Testis (tissue), 5 donors: ENCODE measurements at places on chromosomes 4 and X. TPM values are rescaled to one million over a fixed set of nuclear protein-coding genes. Genes with fewer than 3 reads are reported as not detected.

- no peak for DNase-seq
- no peak overlapping the region for H3K27ac ChIP-seq
- H3K27me3 ChIP-seq: no peaks in the 10 kb centered on the region
Observed at GRCh38 chr4:149102765-149103164, 660.6 kb upstream of the NR3C2 start.

DNA sequence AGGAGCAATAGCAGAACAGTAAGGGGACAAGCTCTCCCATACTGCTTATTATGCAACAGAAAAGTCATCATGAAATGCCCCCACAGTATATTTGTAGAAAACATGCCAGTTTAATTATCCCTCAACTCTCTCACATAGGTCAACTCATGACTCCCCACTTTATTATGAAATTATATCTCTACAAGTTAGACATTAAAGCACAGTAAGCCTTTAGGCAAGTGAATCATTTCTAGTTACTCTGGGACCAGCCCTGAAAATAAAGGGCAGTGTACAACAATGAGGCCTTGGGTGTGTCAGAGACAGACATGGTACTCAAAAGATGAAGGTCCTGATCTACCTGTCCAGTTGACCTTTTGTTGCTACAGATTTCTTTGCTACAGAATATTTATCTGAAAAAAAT lies 191.9 kb downstream of the FBXW7 start:
- no peaks in the 10 kb centered on the region for H3K27me3 ChIP-seq
- no peak overlapping the region for H3K27ac ChIP-seq
- H3K4me1 ChIP-seq: no peaks in the 10 kb centered on the region
- no peak for DNase-seq

- H3K4me1 ChIP-seq: no peaks in the 10 kb centered on the region
- no peak for DNase-seq
- no peaks in the 10 kb centered on the region for H3K36me3 ChIP-seq
- H3K27me3 ChIP-seq: no peaks in the 10 kb centered on the region
Observed at GRCh38 chrX:30590368-30590767, 12.8 kb upstream of the TASL start.

DNA sequence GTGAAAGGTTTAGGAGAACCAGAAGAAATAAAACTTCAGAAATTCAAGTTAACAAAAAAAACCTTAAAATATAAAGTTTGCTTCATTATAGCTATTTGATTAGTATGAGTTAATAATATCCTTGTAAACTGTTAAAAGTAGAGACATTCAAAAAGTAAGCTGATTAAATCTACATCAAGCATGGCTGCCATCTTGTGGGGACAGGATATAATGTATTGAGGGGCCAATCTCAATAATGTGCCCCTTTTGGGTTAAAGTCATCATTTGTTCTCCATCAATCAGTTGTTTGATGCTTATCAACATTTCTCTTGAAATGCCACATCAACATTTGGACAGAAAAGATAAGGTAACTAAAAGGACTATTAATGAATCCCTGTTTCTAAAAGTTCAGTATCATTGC lies 4.6 kb upstream of the GRID2 start:
- H3K27me3 ChIP-seq: no peaks in the 10 kb centered on the region
- no peak for DNase-seq
- no peaks in the 10 kb centered on the region for H3K36me3 ChIP-seq
- H3K4me3 ChIP-seq: no peak overlapping the region
- H3K4me1 ChIP-seq: no peaks in the 10 kb centered on the region

DNA sequence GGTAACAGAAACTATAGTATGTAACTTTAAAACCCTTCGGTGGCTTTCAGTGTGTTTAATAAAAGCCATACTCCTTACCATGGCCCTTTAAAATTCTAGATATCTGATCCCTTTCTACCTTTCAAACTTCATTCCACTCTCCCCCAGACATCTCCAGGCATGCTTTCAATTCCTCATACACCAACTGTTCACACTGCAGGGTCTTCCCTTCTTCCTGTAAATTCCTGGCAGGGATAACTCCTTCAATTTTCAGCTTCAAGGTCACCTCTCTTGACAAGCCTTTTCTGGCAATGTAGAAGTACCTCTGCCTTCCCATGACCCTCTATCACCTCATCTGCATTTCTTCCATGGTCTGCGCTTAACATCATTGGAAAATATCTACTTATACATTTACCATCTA lies 60.8 kb downstream of the WDFY3 start:
- no peak overlapping the region for H3K27ac ChIP-seq
- H3K4me1 ChIP-seq: peaks cover 4% of the 10 kb centered on the region
- DNase-seq: no peak
- no peaks in the 10 kb centered on the region for H3K36me3 ChIP-seq

DNA sequence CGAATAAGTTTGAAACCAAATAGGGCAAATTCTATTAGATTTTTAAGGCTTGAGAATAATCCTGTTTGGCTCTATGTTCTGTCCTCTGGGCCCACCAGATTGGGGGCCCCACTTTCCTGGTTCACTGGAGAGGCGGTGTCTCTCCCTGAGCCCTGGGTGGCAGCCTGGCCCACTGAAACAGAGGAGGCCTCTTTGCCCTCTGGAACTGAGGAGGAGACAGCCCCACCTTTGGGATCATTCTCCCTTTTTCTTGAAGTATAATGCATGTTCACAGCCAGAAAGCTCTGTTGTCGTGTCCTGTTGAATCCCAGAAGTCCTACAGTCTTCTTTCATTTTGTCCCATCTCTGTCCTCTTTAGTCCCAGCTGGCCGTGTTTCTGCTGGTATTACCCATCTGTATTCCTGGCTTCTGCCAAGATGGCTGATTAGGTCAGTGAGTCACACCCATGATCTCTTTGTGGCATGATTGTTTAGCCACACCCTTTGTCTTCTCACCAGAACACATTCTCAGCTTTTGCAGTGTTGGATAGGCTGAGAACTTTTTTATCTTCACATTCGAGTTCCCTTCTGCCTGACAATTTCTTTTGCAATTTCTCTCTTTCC lies 8.1 kb upstream of the TBC1D25 start:
- no peak overlapping the region for H3K27ac ChIP-seq
- DNase-seq: no peak
- no peaks in the 10 kb centered on the region for H3K36me3 ChIP-seq
- H3K4me3 ChIP-seq: no peak overlapping the region
- no peaks in the 10 kb centered on the region for H3K27me3 ChIP-seq
- H3K4me1 ChIP-seq: no peaks in the 10 kb centered on the region

- H3K27me3 ChIP-seq: no peaks in the 10 kb centered on the region
- DNase-seq: no peak
- H3K4me1 ChIP-seq: no peaks in the 10 kb centered on the region
- H3K4me3 ChIP-seq: no peak overlapping the region
- H3K27ac ChIP-seq: peak overlapping the region; percentile 55
Observed at GRCh38 chr4:87502580-87503238, 26.5 kb downstream of the SPARCL1 start.

DNA sequence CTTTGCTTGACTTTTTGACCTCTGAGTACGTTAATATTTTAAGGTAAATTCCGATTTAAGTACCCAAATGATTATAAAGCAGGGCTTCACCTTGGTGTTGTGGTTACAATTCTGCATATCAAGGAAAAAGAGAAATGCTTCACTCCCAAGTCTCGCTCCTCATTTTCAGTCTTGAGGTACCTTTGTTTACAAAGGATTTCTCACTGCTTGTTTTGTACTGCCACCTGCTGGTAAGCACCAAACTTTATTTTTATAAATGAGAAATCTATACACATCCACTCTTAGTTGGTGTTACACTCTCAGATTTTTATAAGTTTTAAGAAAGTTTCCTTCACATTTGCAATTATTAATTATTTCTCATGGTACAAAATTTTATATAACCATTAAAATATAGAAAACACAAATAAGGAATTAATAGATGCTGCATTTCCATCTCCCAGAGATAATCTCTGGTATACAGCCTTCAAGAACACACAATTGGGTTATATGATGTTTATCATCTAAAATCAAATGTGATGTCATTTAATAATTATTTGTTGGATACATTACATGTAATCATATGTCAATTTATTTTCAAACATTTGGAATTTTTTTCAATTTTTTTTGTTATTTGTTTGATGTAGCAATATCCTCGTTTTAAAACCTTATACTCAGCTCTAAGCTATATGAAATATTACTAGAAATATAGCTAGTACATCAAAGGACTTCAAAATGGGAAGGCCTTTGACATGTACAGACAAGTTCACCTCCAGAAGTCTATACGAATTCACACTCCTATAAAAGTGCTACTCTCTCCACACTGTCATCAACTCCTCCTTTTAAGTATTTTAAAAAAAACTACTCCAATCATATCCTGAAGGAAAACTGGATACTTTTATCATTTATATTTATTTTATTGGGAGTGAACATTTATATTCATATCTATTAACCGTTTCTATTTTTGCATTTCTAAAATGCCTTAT lies 179.9 kb downstream of the KCNIP4 start:
- no peak overlapping the region for H3K27ac ChIP-seq
- no peak overlapping the region for H3K4me3 ChIP-seq
- H3K27me3 ChIP-seq: no peaks in the 10 kb centered on the region
- H3K4me1 ChIP-seq: no peaks in the 10 kb centered on the region
- no peaks in the 10 kb centered on the region for H3K36me3 ChIP-seq

Gene USP26
- total RNA-seq: 5.8 TPM

Gene TENT5D
- 4.6 TPM for total RNA-seq

Gene ATOH1
- total RNA-seq: not detected

Gene REELD1
- 0.62 TPM for total RNA-seq

Gene SPACA5
- total RNA-seq: 18.9 TPM
